D341Med (cell line): ENCODE measurements at places on chromosomes 6 and 20.
A peak's percentile ranks its signal among the peaks of the same experiment; 100 is the strongest.

GRCh38 chr6:69026243-69026642 is 391.2 kb downstream of the ADGRB3 start:
- no peak for DNase-seq

DNA sequence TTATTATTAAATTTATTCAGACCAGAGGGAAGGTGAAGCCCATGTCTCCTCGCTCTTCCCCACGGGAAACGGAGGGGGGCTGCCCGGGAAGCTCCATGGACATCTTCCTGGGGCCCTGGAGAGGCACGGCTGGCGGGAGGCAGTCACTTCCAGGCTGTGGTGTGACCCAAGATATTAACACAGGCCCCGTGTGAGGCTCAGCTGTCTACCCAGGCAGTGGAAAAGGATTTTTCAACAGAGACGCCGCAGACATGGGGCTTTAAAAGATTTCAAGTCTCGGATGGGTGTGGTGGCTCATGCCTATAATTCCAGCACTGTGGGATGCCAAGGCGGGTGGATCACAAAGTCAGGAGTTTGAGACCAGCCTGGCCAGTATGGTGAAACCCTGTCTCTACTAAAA is 117.9 kb downstream of the ERMARD start:
- no peak for DNase-seq

- no peak for DNase-seq
Measured at GRCh38 chr6:79302341-79302740, 67.9 kb upstream of the HMGN3 start.

DNA sequence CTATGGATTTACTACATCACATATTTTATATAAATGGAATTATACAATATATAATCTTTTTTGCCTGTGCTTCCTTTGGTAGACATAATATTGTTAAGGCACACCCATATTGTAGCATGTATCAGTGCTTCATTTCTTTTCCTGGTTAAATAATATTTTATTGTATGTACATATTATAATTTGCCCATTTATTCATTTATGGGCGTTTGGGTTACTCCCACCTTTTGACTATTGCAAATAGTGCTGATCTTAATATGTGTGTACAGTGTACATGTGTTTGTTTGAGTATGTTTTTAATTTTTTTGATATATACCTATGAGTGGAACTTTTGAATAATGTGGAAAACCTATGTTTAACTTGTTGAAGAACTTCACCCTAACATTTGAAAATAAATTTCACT is 804.2 kb downstream of the DHX35 start:
- no peak for DNase-seq

GRCh38 chr6:13433709-13434121 is 53.7 kb downstream of the GFOD1 start:
- DNase-seq = no peak

DNA sequence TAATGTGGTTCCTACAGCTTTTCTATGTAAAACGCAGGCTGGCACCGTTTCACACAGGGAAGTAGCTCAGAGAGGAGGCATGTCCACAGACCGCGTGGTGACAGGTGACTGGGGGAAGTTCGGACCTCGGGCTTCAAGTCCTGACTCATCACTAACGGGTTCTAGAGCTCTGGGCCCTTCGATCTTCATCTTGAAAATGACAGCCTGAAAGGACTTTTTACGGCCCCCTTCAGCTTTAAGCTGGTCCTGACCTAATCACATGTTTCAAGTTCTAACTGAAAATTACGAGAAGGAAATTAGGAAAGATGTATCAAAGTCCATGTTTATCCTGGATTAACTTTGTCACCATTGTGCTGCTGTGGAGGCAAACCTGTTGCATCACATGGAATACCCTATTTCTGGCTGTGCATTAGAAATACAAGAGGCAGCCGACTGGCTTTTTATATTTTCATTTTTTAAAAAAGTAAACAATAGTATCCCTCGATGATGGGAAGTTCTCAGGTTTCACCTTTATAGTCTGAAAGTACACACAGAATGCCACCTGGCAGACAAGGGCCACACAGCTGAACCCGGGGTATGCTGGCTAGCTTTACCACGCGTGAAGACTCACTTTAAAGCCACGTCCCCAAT is 2.0 kb downstream of the MAN1A1 start:
- no peak for DNase-seq

DNA sequence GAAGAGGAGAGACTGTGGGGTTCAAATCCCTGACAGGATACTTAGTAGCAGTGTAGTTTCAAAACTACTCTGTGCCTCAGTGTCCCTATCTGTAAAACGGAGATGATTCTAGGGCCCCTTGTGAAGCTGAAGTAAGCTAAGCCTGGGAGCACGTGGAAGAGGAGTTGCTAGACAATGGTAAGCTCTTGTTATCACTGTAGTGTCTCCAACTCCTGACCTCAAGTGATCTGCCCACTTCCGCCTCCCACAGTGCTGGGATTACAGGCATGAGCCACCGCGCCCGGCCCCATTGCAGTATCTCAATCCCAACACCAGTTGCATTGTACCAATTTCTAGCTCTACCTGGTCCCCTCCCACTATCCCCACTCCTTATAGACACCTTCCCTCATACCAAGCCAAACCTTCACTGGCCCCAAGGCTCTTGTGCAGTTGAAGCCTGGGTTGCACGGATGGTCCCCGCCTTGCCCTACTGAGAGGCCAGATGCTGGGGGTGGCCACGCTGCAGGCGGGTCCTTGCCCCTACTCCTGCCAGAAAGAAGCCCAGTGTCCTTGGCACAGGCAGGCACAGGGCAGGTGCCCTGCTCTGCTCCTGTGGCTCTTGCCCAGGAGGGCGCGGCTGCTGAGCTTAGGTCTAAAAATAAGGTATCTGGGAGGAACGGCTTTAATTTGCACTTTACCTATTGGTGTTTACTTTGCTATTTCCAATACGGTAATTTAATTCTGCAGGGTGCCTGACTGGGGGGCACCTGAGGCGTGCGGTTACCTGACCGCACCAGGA is 118.1 kb downstream of the VEGFA start:
- no peak for DNase-seq

- DNase-seq = peak; percentile 73
Measured at GRCh38 chr20:38658879-38659596, 57.4 kb downstream of the ARHGAP40 start.

GRCh38 chr20:21453690-21454089 is 56.4 kb upstream of the NKX2-4 start:
- DNase-seq = no peak

DNA sequence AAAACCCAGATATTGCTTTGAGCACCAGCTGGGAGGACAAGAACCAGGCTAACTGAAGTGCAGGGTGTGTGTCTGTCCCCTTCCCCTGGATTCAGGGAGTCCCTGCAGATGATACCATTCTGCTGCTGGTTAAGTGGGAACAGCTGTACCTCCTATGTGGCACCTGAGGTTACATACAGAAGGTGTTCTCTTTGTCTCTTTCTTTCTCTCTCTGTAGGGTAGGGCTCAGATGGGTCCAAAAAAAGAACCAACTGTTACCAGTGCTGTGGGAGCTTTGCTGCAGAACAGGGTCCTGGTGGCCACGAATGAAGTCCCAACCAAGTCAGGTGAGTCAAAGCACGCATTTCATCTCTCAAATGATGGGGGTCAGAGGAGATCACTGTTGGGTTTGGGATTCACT is 38.6 kb downstream of the ZC2HC1B start:
- DNase-seq = no peak

DNA sequence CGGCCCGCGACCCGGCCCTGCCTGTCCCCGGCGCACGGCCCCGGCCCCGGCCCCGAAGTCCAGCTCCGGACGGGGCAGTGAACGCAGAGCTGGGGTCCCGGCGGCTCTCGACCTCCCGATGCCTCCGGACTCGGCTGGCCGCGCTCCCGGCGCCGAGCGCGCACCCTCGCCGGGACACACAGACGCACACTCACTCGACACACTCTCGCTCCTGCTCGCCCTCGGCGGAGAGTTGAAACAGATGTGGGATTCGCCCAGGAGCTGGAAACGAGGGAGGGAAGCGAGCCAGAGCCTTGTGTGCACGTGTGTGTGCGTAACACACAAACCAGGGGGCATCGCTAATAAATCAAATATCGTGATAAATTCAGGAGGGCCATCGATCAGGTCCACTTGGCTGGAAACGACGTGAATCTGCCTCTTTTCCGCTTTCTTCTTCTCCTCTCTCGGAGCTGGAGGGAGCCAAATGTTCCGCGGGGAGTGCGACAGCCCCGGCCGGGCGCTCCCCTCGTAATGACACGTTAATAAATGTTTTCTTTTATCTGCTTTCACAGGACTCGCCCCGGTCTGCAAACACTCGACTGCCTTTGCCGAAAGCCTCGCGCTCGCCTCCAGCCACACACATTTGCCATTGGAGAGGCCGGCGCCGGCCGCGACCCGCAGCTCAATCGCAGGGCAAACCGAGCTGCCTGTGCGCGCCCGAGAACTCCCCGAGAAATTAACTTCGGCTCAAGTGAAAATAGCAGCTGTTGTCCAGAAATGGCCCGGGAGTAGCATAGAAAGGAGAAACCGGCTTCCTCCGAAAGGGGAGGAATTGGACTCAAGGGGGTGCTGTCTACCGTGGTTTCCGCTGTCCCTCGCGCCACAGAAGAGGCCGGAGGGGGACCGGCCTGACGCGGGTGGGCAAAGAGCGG is 828 bp upstream of the SULF2 start:
- DNase-seq = peak; percentile 59

GRCh38 chr6:69825904-69826303 is 29.1 kb upstream of the LMBRD1 start:
- no peak for DNase-seq

DNA sequence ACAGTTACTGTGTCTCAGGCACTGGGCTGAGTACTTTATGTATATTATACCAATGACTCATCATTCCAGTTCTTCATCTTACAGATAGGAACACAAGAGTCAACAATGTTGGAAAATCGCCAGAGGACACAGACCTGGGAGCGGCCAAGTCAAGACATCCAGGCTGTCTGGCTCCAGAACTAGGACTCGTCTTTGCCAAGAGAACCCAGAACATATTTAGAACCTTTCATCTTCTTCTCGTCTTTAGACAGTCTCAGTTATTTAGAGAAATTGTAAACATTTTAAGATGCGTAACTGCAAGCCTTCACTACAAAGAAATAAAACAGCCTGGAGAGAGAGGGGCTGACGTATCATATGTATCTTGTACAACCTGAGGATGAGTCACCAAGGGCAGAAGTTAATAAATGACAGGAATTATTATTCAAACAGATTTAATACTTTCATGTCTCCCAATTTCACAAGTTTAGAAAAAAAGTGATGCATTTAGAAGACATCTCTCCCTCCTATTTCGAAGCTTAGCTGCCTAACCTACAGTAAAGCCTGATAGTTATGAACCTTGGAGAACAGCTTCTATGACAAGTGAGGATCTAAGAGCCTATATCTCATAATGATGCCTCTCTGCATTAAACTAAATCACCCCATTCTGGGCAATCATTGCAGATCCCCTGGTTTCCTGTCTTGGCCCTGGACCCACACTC is 43.4 kb downstream of the SLC22A3 start:
- no peak for DNase-seq

DNA sequence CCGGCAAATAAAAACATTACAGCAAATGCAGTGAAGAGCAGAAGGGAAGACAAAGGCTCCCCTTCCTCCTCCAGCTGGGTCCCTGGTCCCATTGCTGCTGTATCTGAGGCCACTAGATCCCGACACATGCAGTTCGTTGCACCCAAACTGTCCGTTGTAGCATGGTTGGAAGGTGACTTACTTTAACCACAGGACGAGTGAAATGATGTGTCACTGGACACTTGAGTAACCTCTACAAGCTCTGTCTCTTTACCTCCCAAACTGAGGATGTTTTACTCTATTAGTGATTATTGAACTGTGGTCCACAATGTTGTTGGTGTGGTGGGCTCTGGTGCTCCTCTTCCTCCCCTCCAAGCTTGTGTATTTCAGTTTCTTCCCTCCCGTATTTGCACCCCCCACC is 46.2 kb upstream of the ARMH2 start:
- no peak for DNase-seq
